Renal cortex interstitium (tissue), 15 donors: ENCODE measurements at places on chromosomes 12 and 14. TPM values are rescaled to one million over a fixed set of nuclear protein-coding genes. Genes with fewer than 3 reads are reported as not detected.

The ACOT6 gene
- not detected for polyA plus RNA-seq

The PLEKHD1 gene
- 5.0 TPM for polyA plus RNA-seq

The PIP4K2C gene
- polyA plus RNA-seq = 42.1 TPM

DNA sequence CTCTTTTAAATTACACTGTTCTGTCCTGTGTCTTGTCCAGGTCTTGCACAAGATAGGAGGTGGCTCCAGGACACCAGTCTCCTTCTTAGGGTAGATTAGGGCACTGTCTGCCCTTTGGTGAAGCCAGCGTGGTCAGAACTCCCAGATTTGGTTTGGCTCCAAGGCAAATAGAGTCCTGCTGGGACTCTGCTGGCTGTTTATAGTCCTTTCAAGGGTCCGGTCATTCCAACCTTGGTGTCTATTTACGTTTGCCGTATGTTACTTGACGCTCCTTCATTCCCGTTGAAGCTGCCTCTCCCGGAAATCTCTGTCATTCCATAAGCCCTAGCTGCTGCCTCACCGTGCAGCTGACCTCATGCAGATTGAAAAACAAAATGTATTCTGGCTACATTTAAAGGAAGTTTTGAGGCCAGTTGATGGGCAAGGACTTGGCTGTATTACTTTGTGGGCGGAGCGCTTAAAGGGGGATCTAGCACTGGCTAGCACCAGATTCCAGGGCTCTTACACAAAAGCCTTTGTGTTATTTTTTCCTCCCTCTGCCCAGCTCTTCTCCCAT is 180.6 kb downstream of the AKAP6 start:
- no peak for DNase-seq

DNA sequence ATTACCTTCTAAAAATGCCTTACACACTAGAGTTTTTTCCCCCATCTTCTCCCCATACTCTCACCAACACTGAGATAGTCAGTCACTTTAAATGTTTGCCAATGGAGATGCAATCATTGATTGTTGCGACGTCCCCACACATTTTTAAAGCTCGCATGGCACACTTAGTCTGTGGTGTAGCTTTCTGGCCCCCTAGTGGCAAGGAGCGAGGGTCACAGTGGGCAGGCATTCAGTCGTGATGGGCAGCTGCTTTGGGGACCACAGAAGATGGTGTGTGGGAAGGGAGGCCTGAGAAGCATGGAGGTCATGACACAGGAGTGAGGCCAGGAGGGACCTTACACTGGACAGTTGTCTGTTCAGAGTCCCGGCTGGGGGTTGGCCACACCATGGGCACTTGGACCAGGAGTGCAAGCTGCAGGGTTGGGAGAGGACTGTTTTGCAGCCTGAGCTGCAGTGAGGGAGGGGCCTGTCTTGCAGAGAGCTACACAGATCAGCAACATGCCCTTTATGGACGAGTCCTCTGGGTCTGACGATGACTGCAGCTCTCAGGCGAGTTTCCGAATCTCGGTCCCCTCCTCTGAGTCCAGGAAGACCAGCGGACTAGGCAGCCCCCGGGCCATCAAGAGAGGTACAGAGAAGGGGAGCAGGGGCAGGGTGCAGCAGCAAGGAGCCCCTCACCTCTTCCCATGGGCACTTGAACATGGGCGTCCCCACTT is 28.6 kb downstream of the PIGH start:
- no peak for DNase-seq

DNA sequence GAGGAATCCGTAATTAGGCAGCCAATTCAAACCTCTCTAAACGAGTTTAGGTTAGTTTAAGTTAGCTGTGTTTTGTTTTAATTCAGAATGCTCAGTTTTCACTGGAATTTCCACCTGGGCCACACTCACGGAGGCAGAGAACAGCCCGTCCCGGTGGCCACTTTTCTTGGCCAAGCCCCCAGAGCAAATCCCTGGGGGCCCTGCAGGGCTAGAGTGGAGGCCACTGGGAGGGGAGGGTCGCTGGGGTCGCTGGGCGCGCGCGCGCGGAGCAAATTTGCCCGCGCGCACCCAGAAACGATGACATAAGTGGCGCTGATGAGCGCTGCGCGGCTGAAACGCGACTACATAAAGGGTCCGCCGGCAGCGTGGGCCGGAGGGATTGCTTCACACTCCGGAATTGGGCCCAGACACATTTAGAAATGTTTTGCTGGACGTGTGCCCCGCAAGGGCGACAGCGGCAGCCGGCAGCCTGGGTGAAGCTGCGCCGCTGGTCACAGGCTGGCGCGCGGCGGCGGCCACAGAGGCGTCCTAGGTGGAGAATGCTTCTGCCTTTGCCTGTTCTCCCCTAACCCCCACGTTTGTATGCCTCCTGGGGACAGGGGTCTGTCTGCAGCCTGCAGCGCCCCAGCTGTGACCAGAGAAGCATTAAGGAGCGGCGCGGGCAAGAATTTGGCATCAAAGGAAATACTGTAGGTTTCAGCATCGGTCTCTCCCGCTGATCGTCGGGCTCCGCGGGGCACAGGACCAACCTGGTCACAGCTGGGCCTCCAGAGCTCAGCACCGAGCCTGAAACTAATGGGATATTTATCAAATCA is 37.9 kb upstream of the TBX5 start:
- DNase-seq = no peak

DNA sequence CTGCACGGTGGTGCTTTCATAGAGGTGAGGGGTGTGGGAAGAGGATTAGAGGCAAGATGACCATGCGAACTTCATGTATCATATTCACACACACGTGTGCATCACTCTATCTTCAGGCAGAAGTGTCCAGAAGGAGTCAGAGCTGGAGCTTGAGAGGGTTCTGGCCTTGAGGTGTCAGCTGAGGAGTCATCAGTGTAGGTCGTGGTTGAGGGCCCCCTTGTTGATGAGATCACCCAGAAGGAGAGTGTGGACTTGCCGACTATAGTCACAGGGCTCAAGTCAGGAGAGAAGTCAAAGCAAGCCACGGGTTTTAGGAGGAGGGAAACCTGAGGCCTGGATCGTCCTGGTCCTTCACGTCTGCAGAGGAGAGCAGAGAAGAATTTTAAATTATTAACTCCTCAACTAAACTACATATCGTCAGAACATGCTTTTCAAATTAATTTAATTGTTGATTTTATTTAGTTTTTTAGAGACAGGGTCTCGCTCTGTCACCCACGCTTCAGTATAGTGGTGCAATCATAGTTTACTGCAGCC is 25.4 kb downstream of the EML1 start:
- DNase-seq = no peak

DNA sequence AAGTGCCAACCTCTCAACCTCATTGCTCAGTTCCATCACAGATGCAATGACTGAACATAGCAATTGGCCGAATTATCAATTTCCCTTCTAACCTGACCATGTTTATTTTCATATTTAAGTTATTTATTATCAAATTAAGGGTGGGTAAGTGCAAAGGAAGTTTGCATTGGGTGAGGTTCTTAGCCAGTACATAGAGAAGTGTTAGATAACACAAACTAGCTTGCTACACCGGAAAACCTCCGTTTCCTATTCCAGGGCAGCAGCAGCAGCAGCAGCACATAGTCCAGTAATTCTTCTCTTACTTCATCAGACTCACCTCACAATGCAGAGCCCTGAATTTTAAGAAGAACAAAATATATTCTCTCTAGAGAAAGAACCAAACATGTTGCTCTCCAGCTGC is 200.5 kb upstream of the OR4E1 start:
- no peak for DNase-seq
